ENCODE measurements at places on chromosomes 7 and 10.
A peak's percentile ranks its signal among the peaks of the same experiment; 100 is the strongest.

DNA sequence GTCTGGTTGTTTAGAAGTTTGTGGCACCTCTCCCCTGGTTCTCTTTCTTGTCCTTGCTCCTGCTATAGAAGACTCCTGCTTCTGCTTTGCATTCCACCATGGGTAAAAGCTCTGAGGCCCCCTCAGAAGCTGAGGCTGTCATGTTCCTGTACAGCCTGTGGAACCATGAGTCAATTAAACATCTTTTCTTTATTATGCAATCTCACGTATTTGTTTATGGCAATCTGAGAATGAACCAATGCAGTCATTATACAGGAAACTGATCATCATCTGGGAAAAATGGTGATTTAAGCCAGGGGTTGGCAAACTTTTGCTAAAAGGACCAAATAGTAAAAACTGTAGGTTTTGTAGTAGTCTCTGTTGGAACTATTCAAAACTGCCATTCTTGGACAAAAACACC is 175.4 kb downstream of the CSTF2T start:
- H3K27me3 ChIP-seq: no peaks in the 10 kb centered on the region
- no peaks in the 10 kb centered on the region for H3K4me1 ChIP-seq
- no peak for DNase-seq
- no peak overlapping the region for H3K4me3 ChIP-seq

- no peak for DNase-seq
- H3K27ac ChIP-seq: no peak overlapping the region
- H3K36me3 ChIP-seq: no peaks in the 10 kb centered on the region
- no peaks in the 10 kb centered on the region for H3K4me1 ChIP-seq
- no peaks in the 10 kb centered on the region for H3K27me3 ChIP-seq
Measured at GRCh38 chr10:100403734-100404133, 56.7 kb downstream of the SCD start.

GRCh38 chr10:100528123-100528886 is 1.4 kb downstream of the NDUFB8 start:
- no peaks in the 10 kb centered on the region for H3K27me3 ChIP-seq
- H3K36me3 ChIP-seq: peaks cover 52% of the 10 kb centered on the region
- peak overlapping the region; percentile 88 for H3K4me3 ChIP-seq
- no peak for DNase-seq

DNA sequence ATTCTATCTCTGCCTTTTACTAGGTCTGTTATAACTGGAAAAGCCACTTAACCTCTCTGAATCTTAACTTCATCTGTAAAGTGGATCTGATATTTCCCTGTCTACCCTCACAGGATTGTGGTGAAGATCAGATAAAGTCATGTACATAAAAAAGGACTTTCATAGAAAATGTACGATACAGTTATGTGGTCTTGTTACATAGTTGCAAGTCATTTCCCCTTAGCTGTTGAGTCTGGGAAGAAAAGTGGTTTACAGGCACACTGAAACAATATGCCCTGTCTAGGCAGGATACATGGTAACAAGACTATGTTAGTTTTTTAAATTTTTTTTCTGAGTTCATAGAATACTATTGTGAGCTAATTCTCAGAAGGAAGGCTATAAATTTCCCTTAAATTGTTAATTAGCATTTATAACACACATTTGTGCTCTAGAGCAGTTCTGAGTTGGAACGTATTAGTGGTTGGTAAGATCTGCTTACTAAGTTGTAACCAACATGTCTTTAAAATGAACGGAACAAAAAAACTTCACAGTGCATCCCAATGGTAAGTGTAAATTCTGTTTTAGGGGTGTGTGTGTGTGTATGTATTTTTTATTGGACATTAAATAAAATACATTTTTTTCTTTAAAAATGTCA is 7.1 kb upstream of the GSTO1 start:
- no peaks in the 10 kb centered on the region for H3K27me3 ChIP-seq
- no peaks in the 10 kb centered on the region for H3K4me1 ChIP-seq
- H3K36me3 ChIP-seq: no peaks in the 10 kb centered on the region
- DNase-seq: no peak
- H3K4me3 ChIP-seq: no peak overlapping the region
- no peak overlapping the region for H3K27ac ChIP-seq

GRCh38 chr7:80499350-80499953 is 12.4 kb downstream of the GNAT3 start:
- H3K36me3 ChIP-seq: no peaks in the 10 kb centered on the region
- no peaks in the 10 kb centered on the region for H3K27me3 ChIP-seq
- H3K27ac ChIP-seq: no peak overlapping the region
- no peak for DNase-seq
- no peaks in the 10 kb centered on the region for H3K4me1 ChIP-seq

- no peaks in the 10 kb centered on the region for H3K4me1 ChIP-seq
- no peaks in the 10 kb centered on the region for H3K27me3 ChIP-seq
- no peaks in the 10 kb centered on the region for H3K36me3 ChIP-seq
- no peak overlapping the region for H3K4me3 ChIP-seq
Measured at GRCh38 chr7:153103202-153103601, 343.6 kb downstream of the ACTR3B start.

GRCh38 chr10:60446851-60447250 is 57.2 kb upstream of the ANK3 start:
- no peak overlapping the region for H3K27ac ChIP-seq
- no peaks in the 10 kb centered on the region for H3K36me3 ChIP-seq
- peaks cover 5% of the 10 kb centered on the region for H3K27me3 ChIP-seq
- DNase-seq: no peak
- H3K4me3 ChIP-seq: no peak overlapping the region

GRCh38 chr10:58555930-58556311 is 43.2 kb downstream of the BICC1 start:
- no peaks in the 10 kb centered on the region for H3K36me3 ChIP-seq
- H3K27me3 ChIP-seq: no peaks in the 10 kb centered on the region
- no peak overlapping the region for H3K4me3 ChIP-seq
- no peaks in the 10 kb centered on the region for H3K4me1 ChIP-seq
- H3K27ac ChIP-seq: no peak overlapping the region

DNA sequence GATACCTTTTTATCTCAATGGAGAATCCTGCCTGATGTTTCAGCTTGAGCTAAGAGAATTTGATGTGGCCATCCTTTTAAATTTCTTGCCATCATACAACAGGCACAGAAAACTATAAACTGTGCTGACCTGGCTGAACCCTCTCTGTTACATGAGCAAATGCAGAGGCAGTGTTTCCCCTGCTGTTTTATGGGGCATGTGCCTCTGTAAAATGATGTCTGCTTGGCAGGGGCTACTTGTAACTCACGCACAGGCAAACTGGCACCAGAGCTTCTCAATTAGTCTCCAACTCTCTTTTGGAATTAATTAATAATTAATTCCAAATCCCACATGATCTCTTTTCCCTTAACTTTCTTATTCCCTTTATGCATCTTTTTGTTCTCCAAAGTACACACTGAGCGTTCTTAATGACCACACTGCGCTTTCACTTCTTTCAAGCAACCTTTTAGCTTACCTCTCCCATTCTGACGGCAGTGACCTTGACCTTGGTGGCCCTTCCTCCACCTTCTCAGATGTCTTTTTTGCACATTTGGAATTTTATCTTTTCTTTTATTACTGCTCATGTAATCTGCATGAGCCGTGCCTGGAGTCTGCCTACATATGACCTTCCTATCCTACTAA is 334.0 kb downstream of the PLXNA4 start:
- DNase-seq: no peak
- no peak overlapping the region for H3K27ac ChIP-seq
- no peaks in the 10 kb centered on the region for H3K27me3 ChIP-seq
- no peaks in the 10 kb centered on the region for H3K4me1 ChIP-seq

GRCh38 chr7:14687777-14688176 is 214.8 kb downstream of the DGKB start:
- no peaks in the 10 kb centered on the region for H3K4me1 ChIP-seq
- no peak for DNase-seq
- no peak overlapping the region for H3K4me3 ChIP-seq
- no peaks in the 10 kb centered on the region for H3K27me3 ChIP-seq
- no peak overlapping the region for H3K27ac ChIP-seq

- peaks cover 3% of the 10 kb centered on the region for H3K27me3 ChIP-seq
- H3K4me1 ChIP-seq: no peaks in the 10 kb centered on the region
- H3K36me3 ChIP-seq: no peaks in the 10 kb centered on the region
Measured at GRCh38 chr10:75407713-75408508, 6.3 kb upstream of the ZNF503 start.
